Smooth muscle cell of the brain vasculature (primary cell): ENCODE measurements at places on chromosomes 5 and 9.

DNA sequence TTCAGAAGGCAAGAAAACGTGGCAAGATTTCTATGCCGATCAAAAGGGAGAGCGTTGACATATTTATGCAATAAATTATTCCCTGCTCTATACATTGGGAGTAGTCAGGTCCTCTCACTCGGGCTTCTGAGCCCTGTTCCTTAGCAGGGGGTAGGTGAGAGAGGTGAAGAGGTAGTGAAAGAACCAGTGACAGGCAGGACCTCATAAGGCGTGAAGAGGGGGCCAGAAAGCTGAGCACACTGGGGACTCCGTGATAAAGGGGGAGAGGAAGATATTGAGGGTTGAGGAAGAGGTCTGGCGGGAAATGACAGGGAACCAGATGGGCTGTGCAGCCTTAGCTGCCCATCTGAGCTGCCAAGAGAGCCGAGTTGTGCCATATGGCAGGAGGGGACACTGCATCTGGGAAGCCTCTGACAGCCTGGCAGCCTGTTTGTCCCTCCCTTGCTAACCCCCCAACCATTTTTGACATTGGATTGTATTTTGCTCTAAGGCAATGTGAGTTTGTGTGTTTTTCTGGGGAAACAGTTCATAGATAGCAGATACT, 782 bp upstream of the CDC20B start:
- no peak for DNase-seq

DNA sequence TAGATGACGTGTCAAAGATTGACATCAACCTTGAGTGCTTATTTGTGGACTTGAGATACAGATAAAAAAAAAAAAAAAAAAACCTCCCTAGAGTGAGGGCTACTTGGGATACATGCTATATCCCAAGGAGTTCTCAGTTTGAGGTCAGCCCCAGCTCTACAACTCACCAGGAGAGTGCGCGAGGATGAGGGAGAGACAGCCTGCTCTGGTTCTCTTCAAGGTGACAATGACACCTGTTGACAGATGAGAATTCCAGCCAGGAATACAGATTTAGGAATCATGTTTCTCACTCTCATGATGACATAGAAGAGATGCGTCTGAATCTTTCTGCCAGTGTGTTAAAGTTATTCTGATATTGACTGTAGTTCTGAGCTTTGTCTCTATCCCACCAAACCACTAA, 24.9 kb upstream of the ARHGAP26 start:
- no peak for DNase-seq

- DNase-seq: no peak
Measured at GRCh38 chr5:78373231-78373630, 12.8 kb downstream of the SCAMP1 start.

DNA sequence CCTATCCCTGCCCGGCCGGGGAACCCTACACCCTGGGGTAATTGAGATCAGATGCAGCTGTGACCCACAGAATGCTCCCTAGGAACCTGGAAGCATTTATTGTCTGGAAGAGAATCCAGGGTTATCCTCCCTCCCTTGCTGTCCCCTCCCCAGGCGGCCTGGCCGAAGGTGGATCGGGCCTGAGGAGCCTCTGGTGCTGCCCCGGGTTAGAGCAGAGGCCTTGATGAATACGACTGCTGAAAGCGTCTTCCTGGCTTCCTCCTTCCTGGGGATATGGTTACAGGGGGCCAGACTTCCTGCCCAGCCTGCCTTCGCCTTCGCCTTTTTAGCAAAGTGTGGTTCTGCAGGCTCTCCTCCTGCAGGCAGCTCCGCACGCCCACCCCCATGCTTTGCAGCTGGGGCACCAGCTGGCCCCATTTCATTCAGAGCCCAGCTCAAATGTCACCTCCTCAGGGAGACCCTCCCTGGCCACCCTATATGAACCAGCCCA, 22.5 kb upstream of the PTGS1 start:
- DNase-seq: no peak

DNA sequence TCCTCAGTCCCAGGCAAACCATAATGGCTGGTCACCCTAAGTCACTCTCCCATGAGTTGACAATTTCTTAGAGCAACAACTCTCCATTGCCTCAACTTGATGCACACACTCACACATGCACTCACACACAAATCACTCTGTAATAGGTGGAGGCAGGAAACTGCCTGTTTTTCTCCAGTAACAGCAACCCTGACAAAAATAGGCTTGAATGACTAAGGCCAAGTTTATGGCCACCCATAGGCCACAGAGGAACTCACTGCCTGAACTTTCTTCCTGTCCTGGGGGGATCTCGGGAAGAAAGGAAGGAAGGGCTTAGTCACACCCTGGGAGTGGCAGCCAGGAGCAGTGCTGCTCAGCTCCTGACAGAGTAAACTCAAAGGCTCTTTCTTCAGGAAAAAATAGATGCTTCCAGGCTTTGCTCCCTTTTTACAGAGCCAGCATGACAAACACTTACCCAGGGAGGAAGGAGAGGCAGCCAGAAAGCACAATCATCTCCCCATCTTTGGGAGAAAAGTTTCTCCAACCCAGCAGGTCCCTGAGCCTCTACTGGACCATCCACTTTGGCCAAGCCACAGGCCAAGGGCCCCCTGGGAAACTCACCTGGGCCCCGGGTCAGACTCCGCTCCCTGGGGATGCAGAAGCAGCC, 368 bp downstream of the SH3TC2 start:
- DNase-seq: peak; percentile 36

- no peak for DNase-seq
Measured at GRCh38 chr9:71549023-71549422, 219.3 kb downstream of the CEMIP2 start.

DNA sequence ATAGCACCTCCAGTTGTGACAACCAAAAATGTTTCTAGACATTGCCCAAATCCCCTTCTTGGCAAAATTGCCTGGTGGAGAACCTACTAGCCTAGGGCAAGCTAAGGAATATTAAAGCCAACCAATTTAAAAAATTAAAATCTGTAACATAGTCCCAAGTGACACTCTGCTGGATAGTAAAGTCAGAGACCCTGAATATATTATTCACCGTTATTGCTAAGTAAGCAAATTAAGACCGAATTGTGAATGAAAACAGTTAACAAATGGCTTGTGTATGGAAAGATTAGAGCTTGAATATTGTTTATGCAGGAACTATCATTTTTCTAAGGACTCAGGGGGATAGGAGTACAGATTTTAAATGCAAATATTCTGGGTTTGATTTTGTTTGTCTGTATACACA, 208.1 kb downstream of the DMAC1 start:
- DNase-seq: no peak

DNA sequence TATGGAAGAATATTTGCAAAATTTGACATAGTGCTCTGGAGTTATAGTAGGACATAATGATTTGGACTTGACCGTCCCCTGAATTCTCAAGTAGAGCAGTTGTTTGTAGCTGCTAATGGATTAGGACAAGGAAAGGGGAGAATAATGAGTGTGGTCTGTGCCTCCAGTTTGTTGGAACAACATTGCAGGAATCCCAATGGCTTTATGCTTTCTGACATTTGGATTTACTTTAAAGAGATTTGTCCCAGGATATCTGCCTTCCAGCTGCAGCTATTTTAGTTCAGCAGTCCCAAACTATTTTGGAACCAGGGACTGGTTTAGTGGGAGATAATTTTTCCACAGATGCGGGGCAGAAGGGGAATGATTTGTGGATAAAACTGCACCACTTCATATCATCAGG, 648.2 kb downstream of the SLCO4C1 start:
- DNase-seq: no peak

DNA sequence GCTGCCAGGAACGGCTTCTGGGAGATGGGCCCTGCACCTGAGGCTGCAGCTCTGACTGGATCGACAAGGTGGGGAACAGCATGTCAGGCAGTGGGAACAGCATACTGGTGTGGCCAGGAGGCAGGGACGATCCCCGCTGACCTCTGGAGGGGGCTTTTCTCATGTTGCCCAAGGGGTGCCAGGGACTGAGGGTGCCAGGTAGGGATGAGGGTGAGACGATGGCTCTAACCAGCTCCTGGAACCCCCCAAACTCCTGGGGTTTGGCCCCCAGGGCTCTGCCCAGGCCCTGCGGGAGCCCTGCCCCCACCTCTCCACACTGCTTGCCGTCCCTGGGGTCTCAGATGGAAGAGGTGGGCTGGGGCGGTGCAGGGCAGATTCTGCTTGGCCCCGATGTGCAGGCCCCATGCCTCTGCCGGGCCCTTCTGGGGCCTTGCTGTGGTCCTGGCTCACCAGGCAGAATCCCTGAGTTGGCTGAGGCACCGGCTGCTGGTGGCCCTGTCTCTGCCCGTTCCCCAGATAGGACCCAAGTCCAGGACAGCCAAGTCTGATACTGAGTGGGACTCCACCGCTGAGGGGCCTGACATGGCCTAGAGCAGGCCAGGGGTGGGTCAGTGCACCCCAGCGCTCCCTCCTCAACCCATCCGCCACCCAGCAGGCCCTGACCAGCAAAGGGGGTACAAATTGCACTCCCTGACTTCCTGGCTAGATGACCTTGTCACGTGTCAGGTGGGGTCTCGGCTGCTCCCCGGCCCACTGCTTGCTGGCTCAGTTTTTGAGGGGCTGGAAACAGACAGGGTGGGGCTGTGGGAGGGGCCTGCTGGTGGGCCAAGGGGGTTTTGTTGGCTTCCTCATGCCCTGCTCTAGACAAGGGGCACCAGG, 28.4 kb upstream of the RNF130 start:
- DNase-seq: no peak

DNA sequence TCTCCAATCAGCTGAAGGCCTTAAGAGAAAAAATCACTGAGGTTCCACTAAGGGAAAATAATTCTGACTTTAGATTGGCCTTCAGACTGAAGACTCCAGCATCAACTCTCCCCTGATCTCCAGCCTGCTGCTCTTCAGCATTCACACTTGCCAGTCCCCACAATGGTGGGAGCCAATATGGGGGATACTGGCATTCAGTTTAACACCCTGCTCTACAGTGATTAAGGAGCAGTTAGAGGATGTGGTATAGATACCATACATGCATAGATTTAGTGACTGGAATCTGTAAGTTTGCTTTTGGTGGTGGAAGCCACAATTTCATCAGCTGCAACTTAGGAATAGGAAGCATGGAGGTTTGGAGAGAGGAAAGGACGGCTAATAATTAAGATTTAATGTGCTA, 2017.7 kb upstream of the CDH6 start:
- DNase-seq: no peak

DNA sequence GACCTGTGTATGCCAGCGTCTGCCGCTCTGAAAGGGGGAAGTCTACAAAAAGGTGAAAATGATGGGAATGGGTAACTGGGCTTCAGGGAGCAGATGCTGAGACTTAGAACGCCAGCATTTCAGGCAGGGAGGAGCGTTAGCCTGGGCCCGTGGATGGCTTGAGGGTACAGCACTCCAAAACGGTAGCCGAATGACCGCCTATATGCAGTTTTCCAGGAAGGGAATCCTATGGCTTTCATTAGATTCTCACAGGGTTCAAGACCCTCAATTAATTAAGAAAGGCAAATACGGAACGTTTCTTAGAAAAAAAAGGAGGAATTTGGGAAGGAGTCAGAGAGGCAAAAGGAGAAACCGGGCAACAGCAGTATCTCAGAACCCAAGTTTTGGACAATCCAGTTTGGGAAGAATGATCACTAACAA, 639 bp downstream of the AMACR start:
- DNase-seq: no peak

- DNase-seq: no peak
Measured at GRCh38 chr5:172830876-172831662, 3.0 kb upstream of the ERGIC1 start.

GRCh38 chr9:126700903-126701812, 87.4 kb downstream of the LMX1B start:
- no peak for DNase-seq

GRCh38 chr9:128092199-128092977, 24.4 kb downstream of the SLC25A25 start:
- no peak for DNase-seq
